HL-60 (cell line): ENCODE measurements at places on chromosomes 16 and 17.

DNA sequence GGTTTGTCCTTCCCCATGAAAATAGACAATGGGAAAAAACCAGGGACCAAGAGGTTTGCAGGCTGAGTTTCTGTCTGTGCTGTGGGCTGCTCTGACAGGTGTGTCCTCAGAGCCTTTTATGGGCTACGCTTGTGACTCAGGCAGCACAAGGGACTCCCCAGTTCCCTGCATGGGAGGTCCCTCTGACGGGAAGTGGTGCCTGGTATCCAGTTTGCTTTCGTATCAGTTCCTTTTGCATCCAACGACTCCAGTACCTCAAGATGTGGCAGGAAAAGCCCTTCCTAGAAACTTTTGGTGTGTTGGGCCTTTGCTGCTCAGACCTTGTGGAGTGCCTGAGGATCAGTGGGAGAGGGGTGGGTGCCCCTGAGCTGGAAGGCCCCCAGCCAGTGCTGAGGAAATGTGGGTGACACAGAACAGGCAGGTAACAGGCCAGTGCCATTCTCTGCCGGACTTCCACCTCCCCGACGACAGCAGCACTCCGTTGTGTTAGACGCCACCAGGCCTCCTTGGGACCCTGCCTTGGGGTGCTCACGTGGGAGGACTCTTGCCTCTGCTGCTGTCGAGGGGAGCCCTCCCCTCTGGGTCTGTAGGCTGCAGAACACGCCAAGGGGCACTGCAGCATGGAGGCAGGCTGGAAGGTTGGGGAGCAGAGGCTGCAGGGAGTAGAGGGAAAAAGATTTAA lies 38.4 kb upstream of the IRF8 start:
- DNase-seq, result no peak

GRCh38 chr17:7213895-7214299 lies 5.7 kb downstream of the DLG4 start:
- no peak for DNase-seq

- no peak for DNase-seq
These were observed 25.0 kb upstream of the KCNJ16 start for GRCh38 chr17:70049801-70050591.

DNA sequence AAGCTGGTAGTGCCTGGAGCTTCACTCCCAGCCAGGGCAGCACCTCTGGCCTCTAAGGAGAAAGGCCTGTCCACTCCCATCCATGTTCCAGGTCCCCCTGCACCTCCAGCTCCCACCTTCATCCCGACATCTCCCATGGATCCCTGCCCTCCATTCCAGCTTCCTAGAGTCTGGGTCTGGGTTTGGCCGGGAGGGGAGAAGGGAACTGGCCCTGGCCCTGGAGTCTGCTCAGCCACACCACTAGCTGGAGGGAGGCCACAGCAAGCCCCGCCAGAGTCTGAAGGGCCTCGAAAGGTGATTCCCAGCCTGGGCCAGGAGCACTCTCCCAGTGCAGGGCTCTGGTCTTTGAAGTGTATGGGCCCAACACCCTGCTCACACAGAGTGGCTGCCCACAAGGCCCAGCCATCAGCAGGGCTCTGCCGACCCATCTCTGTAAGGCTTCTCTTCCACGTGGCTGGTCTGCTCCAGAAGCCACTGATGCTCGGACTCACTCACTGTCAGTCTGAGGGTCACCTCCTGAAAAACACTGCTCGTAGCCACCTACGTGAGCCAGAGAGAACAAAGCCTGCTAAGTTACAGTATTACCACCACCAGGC lies 4.7 kb downstream of the NAT9 start:
- DNase-seq, result no peak

DNA sequence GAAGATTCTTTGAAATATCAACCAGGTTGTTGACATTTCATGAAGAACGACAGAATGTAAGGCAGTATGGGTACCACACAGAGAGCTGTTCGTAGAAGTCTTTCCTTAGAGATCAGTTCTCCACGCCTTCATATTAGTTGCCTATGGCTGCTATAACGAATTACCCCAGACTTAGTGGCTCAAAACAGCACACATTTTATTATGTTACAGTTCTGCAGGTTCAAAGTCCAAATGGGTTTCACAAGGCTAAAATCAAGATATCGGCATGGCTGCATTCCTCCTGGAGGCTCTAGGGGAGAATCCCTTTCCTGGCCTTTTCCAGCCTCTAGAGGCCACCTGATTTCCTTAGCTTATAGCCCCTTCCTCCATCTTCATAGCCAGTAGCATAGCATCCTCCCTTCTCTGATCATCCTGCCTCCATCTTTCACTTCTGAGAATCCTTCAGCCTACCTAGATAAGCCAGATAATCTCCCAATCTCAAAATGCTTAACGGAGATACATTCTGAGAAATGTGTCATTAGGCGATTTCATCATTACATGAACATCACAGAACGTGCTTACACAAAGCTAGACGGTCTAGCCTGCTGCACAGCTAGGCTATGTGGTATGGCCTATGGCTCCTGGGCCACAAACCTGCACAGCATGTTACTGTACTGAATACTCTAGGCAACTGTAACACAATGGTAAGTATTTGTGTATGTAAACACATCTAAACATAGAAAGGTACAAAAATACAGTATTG lies 26.0 kb downstream of the ERCC4 start:
- no peak for DNase-seq

- no peak for DNase-seq
These were observed 18.2 kb upstream of the MEIOB start for GRCh38 chr16:1890024-1890707.

DNA sequence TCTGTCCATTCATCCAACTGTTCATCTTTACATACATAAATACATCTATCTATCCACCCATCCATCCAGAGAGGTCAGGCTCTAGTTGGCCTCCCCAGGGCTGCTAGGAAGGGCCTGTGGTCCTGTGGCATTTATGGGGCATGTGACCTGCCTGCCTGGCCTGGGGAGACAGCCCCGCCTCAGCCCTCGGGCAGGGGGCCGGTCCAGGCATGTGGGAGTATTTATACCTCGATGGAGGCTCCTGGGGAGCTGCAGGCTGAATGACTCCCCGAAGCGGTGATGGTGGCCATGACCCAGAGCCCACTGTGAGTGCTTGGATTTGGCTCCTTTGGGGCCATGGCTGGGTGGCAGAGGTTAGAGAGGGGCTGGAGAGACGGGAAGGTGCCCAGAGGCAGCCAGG lies 7.3 kb downstream of the FOXN1 start:
- no peak for DNase-seq

DNA sequence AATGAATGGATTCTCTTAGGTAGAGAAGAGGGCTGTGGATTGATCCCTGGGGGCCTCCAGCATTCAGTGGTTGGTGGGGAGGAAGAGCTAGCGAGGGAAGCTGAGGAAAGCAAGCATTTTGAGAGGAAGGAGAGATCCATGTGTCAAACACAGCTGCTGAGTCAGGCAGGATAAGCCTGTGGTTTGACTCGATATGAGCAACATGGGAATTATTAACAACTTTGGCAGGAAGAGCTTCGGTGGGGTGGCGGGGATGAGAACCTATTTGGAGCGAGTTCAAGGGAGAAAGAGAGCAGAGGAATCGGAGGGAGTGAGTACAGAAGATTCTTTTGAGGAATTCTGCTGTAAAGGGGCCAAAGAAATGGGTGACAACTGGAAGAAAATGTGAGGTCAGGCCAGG lies 59.5 kb upstream of the CDC42EP4 start:
- DNase-seq, result peak; percentile 10

- DNase-seq, result no peak
These were observed 16.3 kb downstream of the C16orf46 start for GRCh38 chr16:81060576-81061306.

DNA sequence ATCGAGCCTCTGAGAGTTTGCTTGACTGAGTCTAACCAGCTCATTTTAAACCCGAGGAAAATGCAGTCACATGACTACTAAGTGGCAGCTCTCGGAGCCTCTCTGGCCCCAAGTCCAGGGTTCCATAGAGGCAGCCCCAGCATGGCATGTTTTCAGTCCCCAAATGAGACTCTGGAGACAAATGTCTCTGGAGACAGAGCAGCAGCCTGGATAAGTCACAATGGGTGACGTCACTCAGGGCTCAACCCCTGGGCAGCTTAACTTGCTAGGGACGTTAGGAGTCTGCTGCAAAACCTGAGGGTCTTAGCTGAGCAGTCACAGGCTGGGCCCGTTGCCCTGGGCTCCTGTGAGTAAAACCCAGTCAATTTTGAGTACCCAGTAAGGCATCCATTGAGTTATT lies 6.9 kb upstream of the STH start:
- no peak for DNase-seq

- DNase-seq, result peak; percentile 2
These were observed 299.8 kb upstream of the PSMD7 start for GRCh38 chr16:73996624-73997339.

- DNase-seq, result peak; percentile 21
These were observed 836 bp upstream of the MMP15 start for GRCh38 chr16:58024486-58025350.

DNA sequence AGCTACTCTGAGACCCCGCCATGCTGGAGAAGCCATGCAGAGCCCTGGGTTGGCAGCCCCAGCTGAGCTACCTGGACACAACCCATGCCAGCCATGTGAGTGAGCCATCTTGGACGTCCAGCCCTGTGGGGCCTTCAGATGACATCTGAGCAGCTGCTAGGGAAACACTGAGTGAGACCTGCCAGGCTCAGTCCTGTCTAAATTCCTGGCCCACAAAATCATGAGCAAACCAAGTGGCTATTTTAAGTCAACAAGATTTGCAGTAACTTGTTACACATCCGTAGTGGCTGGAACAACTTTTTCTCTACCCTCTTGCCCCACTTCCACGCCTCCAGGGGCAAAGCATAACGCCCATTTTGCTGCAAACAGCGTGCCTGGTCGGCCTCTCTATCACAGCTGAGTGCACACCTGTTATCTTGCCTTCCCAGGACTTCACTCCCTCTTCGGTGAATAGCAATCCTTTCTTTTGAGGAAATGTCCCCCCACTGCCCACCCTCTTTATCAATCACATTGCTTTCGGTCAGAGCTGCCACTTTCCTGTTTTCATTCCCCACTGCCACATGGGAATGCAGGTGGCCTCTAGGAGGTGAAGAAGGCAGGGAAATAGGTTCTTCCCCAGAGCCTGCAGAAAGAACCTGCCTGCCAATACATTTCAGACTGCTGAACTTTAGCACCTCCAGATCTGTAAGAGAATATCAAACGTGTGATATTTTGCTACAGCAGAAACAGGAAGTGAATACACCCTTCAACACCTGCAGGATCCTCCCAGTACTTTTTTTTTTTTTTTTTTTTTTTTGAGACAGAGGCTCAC lies 7.4 kb upstream of the SCIMP start:
- DNase-seq, result no peak

- no peak for DNase-seq
These were observed 49.9 kb upstream of the COX10 start for GRCh38 chr17:14019186-14019956.

DNA sequence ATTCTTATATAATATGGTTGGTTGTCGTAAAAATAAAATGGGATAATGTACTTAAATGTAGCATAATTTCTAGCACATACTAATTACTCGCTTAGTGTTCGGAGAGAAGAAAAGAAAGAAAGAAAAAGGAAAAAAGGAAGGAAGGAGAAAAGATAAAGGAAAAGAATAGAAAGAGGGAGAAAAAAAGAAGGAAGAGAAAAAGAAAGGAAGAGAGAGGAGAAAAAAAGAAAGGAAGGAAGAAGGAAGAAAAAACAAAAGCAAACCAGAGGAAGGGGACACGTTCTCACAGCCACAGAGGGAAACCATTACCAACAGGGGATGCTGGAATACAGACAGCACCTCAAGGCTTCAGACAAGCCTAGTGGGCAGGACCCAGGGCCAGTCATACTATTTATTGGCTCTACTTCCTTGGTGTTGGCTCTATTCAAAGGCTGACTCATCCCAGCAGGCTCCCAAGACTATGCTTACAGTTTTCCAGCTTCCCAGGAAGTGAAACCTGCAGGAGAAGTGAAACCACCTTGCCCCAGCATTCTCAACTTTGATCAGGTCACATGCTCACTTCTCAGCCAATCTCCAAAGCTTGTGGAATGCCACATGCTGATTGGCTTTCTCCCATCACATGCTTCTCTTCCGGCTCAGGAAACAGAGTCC lies 273.5 kb upstream of the IRX5 start:
- no peak for DNase-seq

- no peak for DNase-seq
These were observed 5.9 kb downstream of the RHBDF1 start for GRCh38 chr16:66309-67182.

DNA sequence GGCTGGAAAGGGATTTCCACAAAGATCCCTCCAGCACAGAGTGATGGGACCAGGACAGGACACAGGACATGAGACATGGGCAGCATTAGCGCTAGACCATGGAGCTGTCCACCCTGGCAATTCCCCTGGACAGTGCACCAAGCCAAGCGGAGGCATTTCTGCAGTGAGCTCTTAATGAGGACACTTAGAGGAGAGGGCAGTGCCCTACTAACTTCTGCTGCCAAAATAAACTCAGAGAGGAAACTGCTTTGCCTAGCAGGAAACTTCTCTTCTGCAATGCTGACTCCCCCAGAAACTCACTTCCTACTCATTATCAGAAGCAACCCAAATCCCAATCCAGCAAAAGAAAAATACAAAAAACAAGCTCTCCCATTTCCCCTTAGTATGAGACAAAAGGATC lies 119.2 kb downstream of the HS3ST2 start:
- DNase-seq, result no peak

GRCh38 chr16:67530013-67530939 lies 1.6 kb downstream of the RIPOR1 start:
- no peak for DNase-seq

- no peak for DNase-seq
These were observed 5.0 kb downstream of the DUS1L start for GRCh38 chr17:82060614-82061013.

- no peak for DNase-seq
These were observed 2.2 kb upstream of the ZNF23 start for GRCh38 chr16:71464231-71464630.

DNA sequence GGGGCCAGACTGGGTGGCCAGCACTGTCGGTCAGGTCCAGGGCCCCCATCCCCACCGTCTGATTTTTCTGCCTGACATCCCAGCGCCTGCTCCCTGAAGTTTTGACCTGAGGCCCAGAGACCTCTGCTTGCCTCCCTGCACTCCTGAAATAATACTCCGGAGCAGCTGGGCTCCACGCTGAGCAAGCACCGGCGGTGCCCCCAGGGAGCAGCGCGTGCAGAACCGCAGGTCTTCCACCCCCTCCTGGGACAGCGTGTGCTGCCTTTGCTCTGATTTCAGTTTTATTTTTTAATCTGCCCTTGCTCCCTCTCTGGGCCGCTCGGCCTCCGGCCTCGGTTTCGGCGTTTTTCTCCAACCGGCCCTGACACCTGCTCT lies 132.4 kb upstream of the GSE1 start:
- no peak for DNase-seq

DNA sequence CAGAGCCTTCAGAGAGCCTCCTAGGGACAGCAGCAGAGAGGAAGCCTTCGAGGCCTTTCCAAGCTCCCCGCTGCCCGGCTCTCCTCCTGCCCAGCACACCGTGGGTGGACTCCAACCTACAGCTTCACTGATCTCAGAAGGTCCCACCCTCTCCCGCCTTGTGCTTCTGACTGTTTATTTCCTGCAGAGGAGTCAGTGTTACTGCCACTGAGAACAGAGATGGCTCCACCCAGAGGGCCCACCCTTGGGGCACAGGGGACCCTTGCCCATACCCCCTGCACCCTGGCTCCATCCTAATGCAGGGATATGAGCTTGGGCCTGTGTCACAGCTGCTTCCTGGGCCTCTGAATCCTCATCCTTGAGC lies 52.8 kb upstream of the TOB1 start:
- DNase-seq, result no peak
